ENCODE measurements at places on chromosomes 16 and 17.

DNA sequence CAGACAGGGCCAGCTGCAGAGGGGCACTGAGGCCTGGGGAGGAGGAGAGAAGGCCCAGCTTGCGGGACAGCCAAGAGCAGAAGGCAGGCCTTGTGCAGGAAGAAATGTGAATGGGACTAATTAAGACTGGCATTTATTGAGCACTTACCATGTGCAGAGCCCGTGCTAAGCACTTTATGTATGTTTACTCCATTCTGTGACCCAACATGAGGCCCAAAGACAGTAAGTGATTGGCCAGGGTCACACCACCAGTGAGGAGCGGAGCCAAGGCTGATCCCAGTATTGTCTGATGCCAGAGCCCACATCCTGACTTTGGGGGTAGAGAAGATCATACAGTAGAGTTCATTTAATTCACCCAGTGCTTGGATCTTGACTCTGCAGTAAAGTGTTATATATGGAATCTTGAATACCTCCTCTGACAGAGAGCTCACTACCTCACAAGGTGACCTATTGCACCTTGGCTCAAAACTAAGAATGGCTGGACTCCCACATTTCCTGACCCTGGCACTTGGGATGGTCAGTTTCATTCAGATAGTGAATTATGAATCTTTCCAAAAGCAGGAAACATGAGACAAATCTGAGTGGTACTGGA is 13.6 kb downstream of the KATNB1 start:
- no peak for DNase-seq

- no peak for DNase-seq
Measured at GRCh38 chr16:67084345-67085028, 25.3 kb upstream of the PHAF1 start.

DNA sequence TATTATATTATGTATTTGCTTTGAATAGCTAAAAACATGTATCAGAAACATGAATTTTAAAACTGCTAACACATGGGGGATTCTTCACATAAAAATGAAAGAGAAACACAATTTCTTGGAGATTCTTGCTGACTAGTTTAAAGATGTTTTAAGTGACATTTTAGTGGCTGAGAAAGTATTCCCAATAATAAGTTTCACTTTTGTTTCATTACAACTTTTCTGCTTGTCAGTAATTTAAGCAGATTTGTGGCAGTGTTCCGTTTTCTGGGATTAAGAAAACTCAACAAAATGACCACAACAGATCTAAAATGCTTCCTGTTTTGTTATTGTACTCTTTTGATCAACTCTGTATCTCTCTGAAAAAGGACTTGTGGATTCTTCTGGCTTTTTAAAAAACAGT is 75.9 kb downstream of the NLK start:
- DNase-seq: no peak

DNA sequence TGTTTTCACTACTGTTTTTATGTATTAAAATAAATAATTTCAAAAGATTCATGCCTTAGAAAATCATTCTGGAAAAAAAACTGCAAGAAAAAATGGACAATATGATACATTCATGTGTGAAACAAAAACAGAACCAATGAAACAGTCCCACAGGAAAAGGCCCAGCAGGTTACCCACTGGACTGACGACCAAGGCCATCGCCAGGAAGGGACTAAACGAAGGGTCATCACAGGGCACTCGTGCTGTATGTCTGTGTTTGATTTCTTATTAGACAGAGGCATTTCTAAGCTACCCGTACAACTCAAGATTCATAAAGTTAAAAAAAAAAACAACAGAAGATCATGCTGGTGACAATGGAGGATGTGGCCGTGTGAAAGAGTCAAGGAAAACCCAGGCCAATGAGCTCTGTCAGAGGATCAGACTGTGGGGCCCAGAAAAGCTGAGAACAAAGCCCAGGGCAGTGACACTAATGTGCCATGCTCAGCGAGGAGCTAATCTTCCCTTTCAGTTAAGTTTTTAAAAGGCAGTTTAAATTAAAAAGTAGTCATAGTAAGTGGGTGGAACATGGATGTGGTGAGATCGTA is 31.8 kb downstream of the NSMCE1 start:
- peak; percentile 22 for DNase-seq

GRCh38 chr16:9170470-9170869 is 79.0 kb downstream of the HAPSTR1 start:
- no peak for DNase-seq

- DNase-seq: no peak
Measured at GRCh38 chr16:55592306-55592705, 25.8 kb downstream of the CAPNS2 start.

- DNase-seq: no peak
Measured at GRCh38 chr17:49454050-49454449, 39.4 kb upstream of the PHB1 start.

GRCh38 chr17:13513039-13513405 is 88.7 kb downstream of the HS3ST3A1 start:
- no peak for DNase-seq

DNA sequence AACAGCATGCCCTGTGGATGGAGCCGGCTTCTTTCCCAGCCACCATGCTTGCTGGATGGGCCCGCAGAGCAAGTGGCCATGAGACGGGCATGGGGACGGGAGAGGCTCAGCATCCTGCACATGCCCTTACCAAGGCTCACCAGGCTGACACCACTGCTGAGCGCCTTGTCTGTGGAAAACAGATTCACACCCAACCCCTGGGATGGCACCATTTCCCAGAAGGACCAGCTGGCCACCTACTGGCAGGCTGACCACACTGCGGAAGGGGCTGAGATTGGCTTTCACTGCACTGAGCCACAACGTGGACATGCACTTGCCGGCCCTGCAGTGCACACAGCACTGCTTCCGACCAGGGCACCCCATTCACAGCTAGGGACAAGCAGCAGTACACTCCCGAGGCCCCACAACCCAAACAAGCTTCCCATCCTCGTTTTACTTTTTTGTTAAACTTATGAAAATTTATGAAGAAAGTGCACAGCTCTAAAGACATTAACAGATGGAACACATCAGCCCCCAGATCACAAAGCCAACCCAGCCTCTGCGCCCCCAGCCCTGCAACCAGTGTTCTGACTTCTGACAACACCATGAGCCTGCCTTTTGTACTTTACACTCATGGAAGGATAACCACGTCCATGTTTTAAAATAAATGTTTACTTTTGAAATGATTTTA is 13.9 kb upstream of the KRTAP17-1 start:
- no peak for DNase-seq

DNA sequence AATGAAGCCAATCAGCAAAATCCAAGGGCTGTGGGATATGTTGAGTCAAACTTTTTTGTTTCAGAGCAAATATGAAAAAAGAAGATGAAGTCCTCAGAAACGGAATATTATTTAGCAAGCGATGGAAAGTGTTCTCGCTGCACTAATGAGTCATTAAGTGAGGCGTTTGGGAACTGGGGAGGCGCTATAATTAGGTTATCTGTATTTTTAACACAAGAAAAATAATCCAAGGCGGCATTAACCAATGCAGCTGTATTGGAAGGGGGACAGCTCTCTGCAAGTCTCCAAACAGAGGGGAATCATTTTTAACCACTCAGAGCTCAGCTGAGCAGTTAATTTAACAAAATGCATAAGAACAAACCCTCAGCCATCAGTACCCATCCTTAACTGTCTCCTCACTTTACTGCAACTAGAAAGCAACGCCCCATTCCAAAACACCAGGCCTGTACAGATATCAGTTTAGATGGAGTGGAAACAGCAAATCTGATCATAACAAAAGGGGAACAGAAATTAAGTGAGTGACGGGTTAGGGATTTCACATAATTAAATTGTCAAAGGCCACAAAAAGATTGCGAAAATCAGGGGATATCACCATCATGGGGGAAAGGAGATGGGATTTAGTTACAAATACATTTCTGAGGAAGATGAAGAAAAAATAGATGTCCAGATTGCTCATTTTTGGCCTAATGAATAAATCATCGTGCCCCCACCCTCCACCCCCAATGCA is 211.0 kb upstream of the TOX3 start:
- no peak for DNase-seq

- DNase-seq: no peak
Measured at GRCh38 chr17:30534938-30535921, 58.0 kb downstream of the GOSR1 start.

- DNase-seq: no peak
Measured at GRCh38 chr17:73614256-73614655, 30.0 kb downstream of the SDK2 start.

- DNase-seq: no peak
Measured at GRCh38 chr17:8417806-8418205, 17.9 kb upstream of the NDEL1 start.

DNA sequence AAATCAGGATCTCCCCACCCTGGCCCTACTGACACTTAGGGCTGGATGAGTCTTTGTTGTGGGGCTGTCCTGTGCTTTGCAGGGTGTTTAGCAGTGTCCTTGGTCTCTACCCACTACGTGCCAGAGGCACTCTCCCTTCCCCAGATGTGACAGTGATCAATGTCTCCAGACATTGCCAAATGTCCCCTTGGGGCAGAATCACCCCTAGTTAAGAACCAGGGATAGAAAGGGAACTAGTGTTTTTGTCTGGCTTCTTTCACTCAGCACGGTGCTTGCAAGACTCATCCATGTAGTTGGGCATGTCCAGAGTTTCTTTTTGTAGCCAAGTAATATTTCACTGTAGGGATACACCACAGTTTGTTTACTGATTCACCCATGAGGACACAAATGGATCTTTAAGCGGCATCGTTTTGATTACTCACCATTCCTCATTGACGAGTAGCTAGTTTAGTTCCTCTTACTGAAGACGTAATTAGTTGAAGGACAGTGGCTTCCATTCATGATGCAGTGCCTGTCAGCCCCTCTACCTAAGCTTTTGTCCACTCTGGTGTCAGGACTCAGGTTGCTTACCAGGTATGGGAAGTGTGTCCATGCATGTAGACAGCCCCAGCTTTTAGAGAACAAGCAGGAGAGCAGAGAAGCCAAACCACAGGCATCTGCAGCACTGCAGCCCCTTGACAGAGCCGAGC is 26.0 kb upstream of the ITGB4 start:
- DNase-seq: no peak

DNA sequence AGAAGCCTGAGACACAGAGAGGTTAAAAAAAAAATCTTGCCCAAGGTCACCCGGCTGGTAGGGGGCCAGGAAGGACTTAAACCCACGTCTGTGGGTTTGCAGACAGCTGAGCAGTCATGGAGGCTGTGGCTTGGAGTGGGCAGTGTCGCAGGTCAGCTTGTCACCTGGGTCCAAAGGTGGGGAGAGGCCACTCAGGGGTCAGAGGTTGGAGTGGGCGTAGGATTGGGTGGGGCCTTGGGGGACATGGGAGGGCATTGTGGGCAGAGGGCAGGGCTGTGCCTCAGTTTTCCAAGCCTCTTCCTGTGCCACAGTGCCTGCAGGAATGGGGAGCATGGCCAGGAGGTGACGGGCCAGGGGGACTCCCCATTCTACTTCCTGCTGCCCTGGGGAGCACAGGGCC is 2.0 kb upstream of the NDRG4 start:
- no peak for DNase-seq

DNA sequence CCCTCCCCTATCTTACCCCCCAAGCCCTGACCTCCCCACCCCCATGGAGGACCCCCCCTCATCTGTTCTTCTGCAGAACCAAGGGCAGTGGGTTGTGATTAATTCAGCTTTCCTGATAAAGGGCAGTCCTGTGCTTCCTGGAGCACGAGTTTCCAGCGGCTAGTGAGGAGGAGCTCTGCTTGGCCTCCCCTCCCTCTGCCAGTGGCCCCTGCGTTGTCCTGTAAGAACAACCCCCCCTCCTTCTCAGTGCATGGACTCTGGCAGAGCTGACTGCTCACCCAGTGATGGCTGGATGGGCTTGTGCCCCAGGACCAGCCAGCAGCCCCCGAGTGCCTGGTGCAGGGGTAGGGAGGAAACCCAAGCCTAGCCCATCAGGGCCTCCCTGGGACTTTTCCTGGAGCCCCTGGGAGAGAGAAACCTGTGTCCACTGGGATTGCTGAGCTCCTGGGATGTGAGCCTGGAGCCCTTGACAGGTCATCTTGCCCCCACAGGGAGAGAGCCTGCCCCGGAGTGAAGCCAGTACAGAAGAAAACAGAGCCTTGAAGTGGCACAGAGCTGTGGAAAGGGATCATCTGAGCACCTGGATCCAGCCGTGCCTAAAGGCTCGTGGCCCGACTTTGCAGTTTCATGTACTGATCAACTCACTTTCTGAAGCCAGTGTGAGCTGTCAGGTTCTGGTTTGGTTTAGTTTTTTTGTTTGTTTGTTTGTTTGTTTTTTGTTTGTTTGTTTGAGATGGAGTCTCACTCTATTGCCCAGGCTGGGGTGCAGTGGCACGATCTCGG is 26.5 kb downstream of the MMP15 start:
- DNase-seq: no peak
